ENCODE measurements at places on chromosomes 11 and 22. TPM values are rescaled to one million over a fixed set of nuclear protein-coding genes. Genes with fewer than 3 reads are reported as not detected.

YPEL1 gene
- 3.5 TPM for total RNA-seq

IL18 gene
- 5.5 TPM for total RNA-seq

TPH1 gene
- total RNA-seq: under 0.01 TPM

OLFML1 gene
- total RNA-seq: 0.09 TPM

SYVN1 gene
- 5.5 TPM for total RNA-seq

ARCN1 gene
- 111 TPM for total RNA-seq

OR8G5 gene
- not detected for total RNA-seq

C11orf24 gene
- total RNA-seq: 7.5 TPM

OR52I1 gene
- not detected for total RNA-seq

KCNC1 gene
- total RNA-seq: not detected

SPI1 gene
- not detected for total RNA-seq

PRODH gene
- under 0.01 TPM for total RNA-seq

PATL1 gene
- total RNA-seq: 3.7 TPM

TMEM138 gene
- 13.3 TPM for total RNA-seq

APOBEC3B gene
- total RNA-seq: 0.38 TPM

MS4A12 gene
- not detected for total RNA-seq

NNMT gene
- total RNA-seq: 378 TPM

CELSR1 gene
- total RNA-seq: 0.38 TPM

TRIM5 gene
- total RNA-seq: 57.2 TPM

GUCY1A2 gene
- total RNA-seq: 0.99 TPM

OR52N4 gene
- total RNA-seq: not detected

TCN1 gene
- not detected for total RNA-seq

ELFN2 gene
- total RNA-seq: 0.47 TPM

ACP2 gene
- 15.7 TPM for total RNA-seq

LDHAL6A gene
- not detected for total RNA-seq

HTR3A gene
- total RNA-seq: not detected

HORMAD2 gene
- not detected for total RNA-seq

SHISA8 gene
- total RNA-seq: not detected

CXCR5 gene
- not detected for total RNA-seq

OR4S2 gene
- total RNA-seq: not detected

OR2D2 gene
- total RNA-seq: 0.47 TPM

UCP2 gene
- 0.28 TPM for total RNA-seq

MS4A3 gene
- total RNA-seq: not detected

MMP8 gene
- total RNA-seq: not detected
